ENCODE measurements at places on chromosomes 6 and 20. TPM values are rescaled to one million over a fixed set of nuclear protein-coding genes. Genes with fewer than 3 reads are reported as not detected.

The PNLDC1 gene
- total RNA-seq = not detected

The SLC52A3 gene
- total RNA-seq = not detected

The HRH3 gene
- not detected for total RNA-seq

The PTPN1 gene
- total RNA-seq = 20.0 TPM

The RBPJL gene
- total RNA-seq = not detected

The GCNT2 gene
- total RNA-seq = 2.1 TPM

The ZC2HC1B gene
- not detected for total RNA-seq

The CALHM5 gene
- total RNA-seq = 4.4 TPM

The GTPBP2 gene
- 111 TPM for total RNA-seq

The SOBP gene
- 6.3 TPM for total RNA-seq

The LCA5 gene
- total RNA-seq = 5.6 TPM

The DAAM2 gene
- total RNA-seq = 25.9 TPM

The PAK1IP1 gene
- total RNA-seq = 16.3 TPM

The HMGCLL1 gene
- total RNA-seq = 0.51 TPM

The TSBP1 gene
- total RNA-seq = not detected
